CD4-positive, CD25-positive, alpha-beta regulatory T cell (primary cell): ENCODE measurements at places on chromosomes 12 and 14.

DNA sequence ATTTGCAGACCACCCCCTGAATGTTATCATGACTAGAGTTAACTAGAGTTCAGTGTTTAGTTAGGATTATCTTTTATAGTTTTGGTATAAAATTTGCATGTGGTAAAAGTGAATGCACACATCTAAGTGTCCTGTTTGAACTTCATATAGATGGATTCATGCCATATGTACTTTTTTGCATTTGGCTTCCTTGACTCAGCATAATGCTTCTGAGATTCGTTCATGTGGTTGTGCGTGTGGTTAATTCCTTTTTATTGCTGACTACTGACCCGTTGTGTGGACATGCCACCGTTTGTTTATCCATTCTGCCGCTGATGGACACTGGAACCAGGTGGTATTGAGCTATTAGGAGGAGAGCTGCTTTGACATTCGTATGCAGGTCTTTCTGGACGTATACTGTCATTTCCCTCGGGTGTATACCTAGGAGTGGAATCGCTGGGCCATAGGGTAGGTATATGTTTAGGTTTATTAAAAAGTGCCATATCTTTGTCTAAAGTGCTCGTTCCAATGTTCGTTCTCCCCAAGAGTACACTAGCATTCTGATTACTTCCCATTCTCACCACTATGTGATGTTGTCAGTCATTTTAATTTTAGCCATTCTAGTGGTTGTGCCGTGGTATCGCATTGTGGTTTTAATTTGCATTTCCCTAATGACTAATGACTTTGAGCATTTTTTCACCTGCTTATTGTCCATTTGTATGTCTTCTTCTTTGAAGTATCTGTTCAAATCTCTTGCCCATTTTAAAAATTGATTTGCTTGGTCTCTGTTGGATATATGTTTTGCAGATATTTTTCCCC is 37.7 kb downstream of the RIN3 start:
- DNase-seq, result peak; percentile 66

DNA sequence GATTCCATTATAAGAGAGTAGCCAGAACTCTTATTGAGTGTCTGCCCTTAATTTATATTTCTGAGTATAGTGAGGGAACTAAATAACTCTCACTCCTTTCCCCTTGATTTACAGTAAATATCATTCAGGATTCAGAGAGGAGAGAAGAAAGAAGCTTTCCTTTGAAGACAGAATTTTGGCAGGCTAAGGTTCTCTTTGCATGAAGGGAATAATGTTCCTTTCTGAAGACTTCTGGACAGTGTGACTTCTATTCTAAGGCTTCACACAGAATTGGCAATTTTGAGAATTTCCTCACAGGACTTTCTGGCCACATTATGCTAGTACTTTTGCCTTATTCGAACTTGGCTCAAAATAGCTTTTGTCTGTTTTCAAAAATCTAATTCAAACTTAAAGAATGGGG is 352.2 kb upstream of the FBXO33 start:
- no peak for DNase-seq

- DNase-seq, result no peak
Measured at GRCh38 chr12:102118874-102119273, 1.0 kb downstream of the NUP37 start.

DNA sequence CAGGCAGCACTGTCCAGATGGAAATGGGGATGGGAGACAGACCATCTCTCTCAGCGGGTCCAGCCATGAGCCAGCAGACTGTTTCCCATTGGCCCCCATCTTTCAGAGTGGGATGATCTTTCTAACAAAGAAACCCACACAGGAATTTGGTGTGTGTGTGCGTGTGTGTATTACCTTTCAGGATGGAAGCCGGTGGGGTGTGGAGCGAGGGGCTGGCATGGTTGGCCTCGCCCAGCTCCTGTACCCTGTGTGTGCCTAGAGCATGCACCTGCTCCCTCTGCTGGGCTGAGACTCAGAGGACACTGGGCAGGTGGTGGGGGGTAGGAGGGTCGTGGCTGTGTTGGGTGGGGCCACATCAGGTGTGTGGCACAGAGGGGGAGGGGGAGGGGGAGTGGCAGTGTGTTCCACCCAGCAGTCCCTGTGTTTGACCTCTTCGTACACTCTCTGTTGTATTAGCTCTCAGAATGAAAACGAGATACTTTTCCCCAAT is 33.0 kb upstream of the TSPAN9 start:
- DNase-seq, result no peak

DNA sequence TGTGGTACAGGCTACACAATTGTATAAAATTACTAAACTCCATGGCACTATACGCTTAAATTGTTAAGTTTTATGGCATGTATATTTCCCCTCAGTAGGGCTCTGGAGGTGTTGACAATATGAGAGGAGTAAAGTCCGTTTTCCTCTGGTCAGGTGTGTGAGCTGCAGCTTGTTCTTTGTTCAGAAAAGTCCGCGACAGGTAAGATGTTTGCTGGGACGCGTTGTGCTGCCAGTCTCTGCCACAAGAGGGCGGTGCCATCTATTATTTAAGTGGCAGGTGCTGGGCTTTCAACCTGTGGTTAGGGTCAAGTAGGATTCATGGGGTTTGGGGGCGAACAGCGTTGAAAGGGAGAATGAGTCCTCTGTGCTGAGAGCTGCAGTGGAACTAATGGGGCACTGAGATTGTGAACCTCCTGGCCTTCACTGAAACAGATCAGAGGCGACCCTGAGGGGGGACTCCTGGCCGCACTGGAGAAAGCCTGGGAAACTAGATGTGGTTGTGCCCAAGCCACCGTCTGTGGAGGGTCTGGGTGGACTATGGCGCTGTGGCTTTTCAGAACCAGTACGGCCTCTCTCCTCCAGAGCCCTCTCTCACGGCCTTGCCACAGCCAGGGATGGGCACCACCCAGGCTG is 179.0 kb downstream of the SLC15A4 start:
- DNase-seq, result no peak

DNA sequence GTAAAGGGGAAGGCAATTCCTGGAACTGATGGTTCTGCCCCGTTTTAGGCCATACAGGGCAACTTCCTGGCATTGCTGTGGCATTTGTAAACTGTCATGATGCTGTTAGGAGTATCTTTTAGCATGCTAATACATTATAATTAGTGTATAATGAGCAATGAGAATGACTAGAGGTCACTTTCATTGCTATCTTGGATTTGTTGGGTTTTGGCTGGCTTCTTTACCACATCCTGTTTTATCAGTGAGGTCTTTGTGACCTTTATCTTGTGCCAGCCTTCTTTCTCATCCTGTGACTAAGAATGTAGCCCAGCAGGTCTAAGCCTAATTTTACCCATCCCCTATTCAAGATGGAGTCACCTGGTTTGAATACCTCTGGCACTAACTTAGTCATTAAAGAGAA is 51.2 kb downstream of the TESPA1 start:
- peak; percentile 80 for DNase-seq

DNA sequence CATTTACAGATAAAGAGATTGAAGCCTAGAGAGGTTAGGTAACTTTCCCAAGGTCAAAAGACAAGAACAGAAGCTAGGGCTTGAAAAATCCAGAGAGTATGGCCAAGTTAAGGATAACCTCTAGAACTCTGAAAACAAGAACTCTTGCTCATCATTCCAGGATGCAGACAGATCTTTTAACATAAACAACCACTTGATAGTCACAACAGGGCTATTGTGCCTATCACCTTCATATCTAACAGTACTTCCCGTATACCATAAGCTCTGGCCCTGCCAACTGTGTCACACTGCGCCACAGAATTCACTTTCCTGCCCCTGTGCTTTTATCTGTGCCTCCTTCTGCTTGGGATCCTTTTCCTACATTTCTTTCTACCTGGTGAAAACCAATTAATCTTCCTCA is 18.2 kb downstream of the ERP29 start:
- no peak for DNase-seq

DNA sequence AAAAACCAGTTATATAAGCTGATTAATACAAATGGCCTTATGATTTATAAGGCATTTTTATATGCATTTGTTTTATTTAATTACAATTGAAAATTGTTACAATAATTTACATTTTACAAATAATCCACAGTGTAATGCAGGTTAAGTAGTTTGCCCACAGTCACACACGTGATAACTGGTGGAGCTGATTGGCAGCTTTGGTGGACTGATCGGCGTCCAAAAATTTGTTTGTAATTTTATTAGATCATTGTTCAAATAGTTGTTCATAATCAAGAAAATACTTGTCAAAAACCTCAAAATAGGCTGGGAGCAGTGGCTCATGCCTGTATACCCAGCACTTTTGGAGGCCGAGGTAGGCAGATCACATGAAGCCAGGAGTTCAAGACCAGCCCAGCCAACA is 59.7 kb downstream of the AEBP2 start:
- no peak for DNase-seq

DNA sequence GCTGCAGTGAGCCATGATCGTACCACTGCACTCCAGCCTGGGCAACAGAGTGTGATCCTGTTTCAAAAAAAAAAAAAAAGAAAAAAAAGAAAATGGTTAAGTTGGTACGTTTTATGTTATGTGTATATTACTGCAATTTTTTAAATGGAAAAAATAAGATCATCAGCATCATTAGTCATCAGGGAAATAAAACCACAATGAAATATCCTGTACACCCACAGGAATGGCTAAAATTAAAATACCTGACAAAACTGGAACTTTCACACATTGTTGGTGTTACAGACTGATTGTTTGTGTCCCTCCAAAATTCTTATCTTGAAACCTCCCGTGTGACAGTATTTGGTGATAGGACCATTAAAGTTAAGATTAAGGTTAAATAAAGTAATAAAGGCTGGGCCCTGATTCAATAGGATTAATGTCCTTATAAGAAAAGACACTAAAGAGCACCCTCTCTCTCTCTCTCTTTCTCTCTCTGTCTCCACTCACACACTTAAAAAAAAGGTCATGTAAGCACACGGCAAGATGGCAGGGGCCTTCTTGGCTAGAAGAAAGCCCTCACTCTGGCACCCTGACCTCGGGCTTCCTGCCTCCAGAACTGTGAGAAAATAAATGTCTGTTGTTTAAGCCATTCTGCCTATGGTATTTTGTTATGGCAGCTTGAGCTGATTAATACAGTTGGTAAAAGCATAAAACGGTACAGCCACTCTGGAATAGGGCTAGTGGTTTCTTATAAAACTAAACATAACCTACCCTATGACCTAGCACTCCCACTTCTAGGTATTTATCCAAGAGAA is 48.3 kb upstream of the ZFP36L1 start:
- no peak for DNase-seq

DNA sequence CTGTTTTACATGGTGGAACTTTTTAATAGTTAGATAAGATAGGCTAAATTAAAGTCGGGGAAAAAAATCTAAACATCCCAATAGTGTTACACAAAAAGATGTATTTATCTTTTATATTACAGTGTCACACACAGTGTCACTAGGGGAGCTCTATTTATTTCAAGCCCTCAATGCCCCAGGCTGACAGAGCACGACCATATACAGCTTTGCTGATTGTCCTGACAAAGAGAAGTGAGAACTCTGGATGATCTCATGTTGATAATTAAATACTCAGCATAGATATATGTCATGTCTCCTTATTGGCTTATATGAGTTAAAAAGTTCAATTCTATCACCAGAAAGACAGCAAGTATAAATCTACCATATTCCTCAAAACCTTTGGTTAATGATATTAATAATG is 594.3 kb downstream of the LRFN5 start:
- no peak for DNase-seq

DNA sequence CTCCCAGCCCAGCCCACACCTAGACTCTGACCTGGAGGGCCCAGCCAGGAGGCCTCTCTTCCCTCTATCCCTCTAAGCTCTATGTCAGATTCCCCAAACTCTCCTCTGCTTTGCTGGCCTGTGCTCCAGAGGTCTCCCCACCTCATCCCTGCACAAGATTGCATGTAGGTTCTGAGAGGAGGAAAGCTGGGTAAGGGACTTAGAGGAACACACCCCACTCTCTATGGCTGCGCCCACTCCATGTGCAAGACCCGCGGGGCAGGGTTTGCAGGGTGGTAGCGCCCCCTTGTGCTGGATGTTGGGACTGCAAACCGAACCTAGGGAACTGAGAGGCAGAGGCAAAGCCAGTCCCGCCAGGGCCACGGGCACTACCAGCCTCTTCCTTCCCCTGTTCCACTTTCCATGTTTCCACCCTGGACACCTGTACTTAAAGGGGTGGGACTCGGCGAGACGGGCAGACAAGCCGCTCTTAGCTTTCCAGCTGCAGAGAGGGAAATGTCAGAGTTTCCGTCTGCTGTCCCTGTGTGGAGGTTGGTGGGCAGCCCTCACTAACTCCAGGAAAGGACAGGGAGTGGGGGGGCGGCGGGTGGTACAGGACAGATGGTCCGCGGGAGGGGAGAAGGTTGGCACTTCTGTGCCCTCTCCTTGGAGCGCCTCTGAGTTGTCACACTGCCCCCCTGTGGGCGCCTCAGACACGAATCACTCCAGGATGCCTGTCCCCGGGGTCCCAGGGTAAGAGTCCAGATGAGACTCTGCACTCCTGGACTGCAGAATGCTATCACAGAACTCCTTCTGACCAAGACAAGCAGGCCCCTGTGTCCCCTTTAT is 16.8 kb downstream of the MMP14 start:
- DNase-seq, result peak; percentile 78

GRCh38 chr14:67533754-67534085 is 630 bp downstream of the PLEKHH1 start:
- no peak for DNase-seq

GRCh38 chr12:29796823-29797263 is 13.1 kb upstream of the TMTC1 start:
- DNase-seq, result no peak
